ENCODE measurements at places on chromosomes 5 and 9.
A peak's percentile ranks its signal among the peaks of the same experiment; 100 is the strongest.

DNA sequence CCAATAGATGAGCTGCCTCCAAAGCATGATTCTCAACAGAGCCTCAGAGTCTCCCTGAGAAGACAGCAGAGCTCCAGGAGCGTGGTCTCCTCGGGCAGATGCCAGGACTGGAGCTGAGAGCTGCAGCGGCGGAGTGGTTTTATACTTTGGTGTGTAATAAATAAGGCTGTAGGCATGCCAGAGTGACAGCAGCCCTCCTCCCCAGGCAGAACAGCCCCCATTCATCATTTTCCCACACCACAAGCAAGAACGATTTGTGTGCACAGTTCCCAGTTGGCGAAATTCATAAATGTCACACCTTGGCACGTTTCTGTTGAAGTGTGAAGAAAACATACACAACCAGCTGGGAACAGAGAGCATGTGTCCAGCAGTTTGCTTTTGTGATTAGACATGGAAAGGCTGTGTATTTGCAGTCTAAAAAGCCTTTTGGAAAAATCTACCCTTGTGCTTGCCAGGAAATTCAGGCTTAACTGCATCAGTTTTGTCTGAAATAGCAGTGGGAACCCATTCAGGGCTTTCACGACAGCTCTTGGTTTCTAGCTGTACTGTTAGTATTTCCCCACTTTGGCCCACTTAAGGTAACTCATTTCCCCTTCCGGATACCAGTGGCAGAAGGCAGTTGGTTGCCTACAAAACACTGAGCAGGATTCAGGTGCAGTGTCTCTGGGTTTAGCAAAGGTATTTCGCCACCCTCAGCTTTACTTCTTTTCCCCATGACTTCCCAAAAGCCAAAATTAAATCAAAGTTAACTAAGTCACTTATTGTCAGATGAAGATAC, at the start of gene C1QTNF3:
C1QTNF3 (minus strand) TSS at position 115 of the 778 bp plus-strand sequence; CDS start at position 27, 88 bp downstream.
- DNase-seq, result no peak

GRCh38 chr5:61301341-61302199, 30.5 kb upstream of the ZSWIM6 start:
- DNase-seq, result no peak

DNA sequence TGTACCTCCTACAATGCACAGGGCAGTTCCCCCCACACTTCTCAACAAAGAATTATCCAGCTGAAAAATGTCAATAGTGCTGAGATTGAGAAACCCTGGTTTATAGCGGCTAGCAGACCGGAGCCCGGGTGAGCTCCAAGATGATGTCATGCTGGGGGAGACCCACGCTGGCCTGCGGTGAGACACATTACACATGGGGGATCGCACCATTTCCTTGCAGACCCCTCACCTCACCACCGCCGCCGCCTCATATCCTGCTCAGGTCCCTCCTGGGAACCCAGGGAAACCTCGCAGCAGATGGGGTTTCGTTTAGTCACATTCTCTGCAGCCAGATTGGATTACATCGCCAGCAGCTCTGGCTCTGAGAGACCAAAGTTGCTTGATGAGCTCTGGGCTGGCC, 14.7 kb upstream of the TNC start:
- DNase-seq, result no peak

GRCh38 chr9:2013743-2014475, 1.2 kb upstream of the SMARCA2 start:
- DNase-seq, result no peak

- DNase-seq, result no peak
Measured at GRCh38 chr5:139193928-139194327, 4.2 kb downstream of the SIL1 start.

DNA sequence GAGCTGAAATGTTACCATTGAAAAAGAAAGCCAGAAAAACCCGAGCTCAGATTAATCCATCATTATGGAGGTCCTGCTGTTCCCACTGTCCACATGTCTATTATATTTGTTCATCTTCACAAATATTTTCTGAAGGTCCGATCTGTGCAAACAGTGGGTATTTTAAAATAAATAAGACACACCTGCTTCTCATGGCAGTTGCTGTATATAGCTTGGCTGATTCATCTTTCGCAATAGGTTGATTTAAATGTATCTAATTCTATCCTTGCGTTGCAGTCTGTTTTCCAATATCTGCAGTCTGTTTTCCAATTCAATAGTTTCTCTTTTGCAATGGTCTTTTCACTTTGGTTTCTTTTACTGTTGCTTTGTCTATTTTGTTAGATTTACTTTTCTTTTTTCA, 87.4 kb upstream of the PCA3 start:
- no peak for DNase-seq

- no peak for DNase-seq
Measured at GRCh38 chr5:96293966-96294883, 138.8 kb downstream of the PCSK1 start.

DNA sequence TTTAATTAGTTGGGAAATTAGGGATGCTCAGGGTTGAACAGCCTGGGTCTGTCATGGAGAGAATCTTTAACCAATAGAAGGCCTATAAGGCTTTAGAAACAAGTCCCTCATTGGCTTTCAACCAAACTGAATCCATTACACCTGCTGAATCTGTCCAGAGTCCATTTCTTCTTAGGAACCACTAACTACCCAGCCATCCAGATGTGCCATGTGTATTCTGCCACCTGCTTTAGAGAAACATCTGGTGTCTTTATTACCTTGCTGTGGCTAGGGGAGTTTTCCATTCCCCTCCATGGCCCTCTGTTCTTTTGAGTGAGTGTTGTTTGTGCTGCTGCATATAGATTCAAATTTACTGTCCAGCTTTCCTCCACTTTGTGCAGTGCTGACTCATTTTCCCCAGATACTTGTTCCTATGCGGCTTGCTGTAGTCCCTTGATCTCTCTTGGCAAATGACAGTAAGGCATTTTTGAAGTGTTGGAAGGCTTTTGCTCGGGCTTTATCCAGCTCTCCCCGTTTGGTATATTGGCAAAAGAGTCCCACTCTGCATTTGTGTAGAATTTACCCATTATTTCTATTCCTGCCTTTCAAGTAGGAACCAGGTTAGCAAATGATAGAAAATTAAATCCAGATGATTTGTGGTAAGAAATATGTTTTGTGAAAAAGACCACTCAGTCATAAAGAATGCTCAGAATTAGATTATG, 54.6 kb downstream of the NLN start:
- DNase-seq, result no peak

- no peak for DNase-seq
Measured at GRCh38 chr5:81007637-81008027, 47.5 kb downstream of the RASGRF2 start.

GRCh38 chr5:170451747-170452365, 52.0 kb upstream of the KCNIP1 start:
- no peak for DNase-seq

- no peak for DNase-seq
Measured at GRCh38 chr5:88734191-88734640, 148.8 kb downstream of the MEF2C start.

GRCh38 chr5:172223901-172224873, 30.2 kb downstream of the EFCAB9 start:
- DNase-seq, result no peak

DNA sequence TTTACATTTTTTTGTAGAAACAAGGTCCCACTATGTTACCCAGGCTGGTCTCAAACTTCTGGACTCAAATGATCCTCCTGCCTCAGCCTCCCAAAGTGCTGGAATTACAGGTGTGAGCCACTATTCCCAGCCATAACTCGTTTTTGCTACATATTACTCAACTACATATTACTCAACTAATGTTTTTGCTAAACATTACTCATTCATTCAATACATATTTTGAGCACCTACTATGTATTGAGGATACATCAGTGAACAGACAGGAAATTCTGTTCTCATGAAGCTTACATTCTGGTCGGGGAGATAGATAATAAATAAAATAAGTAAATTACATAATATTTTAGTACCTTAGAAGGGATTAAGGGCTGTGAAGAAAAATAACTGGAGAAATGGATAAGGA, 34.9 kb upstream of the STOM start:
- DNase-seq, result no peak

- DNase-seq, result no peak
Measured at GRCh38 chr9:108416324-108416723, 439.5 kb downstream of the ACTL7B start.

DNA sequence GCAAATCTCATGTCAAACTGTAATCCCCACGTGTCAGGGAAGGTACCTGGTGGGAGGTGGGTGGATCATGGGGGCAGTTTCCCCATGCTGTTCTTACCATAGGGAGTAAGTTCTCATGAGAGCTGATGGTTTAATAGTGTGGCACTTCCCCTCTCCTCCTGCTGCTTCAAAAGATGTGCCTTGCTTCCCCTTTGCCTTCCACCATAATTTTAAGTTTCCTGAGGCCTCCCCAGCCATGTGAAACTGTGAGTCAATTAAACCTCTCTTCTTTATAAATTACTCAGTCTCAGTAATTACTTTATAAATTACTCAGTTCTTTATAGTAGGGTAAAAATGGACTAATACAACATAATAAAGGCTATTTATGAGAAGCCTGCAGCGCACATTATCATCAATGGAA, 7.1 kb upstream of the CNTRL start:
- DNase-seq, result no peak

GRCh38 chr9:128115187-128116103, 12.1 kb downstream of the PTGES2 start:
- peak; percentile 15 for DNase-seq

- no peak for DNase-seq
Measured at GRCh38 chr5:72407541-72407940, 87.4 kb downstream of the PTCD2 start.

DNA sequence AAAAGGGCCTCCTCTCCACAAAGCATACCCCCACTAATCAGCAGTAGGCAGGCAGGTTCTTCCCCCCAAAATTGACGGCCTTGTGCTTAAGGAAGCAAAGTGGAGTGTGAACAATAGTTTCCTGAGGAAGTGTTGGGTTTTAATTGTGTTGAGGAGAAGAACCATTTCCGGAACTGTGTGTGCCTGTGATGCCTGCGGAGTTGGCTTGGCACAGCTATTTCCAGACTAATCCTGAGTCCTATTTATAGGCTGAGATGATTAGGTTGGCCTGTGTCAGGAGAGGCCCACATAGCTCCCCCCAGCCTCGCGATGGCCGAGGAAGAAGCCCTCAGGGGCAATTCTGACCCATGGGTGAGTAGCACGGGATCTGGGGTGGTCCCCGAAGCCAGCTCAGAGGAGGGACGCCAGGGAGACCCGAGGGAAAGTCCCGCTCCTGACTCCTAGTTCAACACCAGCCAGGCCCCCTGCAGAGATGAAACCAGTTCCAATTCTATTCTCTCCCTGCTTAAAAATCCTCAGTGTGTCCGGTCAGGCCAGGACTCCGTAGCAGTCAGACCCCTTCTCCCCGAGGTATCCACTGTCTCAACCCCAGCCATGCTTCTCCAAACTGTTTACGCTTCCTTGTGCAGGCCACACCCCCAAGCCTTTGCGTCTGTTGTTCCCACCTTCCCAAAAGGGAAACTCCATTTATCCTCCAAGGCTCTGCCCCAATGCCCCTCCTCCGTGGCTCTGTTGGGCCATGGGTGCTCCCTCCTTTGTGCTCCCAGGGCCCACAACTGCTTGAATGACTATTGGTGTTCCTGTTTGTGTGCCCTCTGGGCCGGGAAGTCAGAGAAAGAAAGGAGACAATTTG, 18.1 kb downstream of the GSN start:
- no peak for DNase-seq

DNA sequence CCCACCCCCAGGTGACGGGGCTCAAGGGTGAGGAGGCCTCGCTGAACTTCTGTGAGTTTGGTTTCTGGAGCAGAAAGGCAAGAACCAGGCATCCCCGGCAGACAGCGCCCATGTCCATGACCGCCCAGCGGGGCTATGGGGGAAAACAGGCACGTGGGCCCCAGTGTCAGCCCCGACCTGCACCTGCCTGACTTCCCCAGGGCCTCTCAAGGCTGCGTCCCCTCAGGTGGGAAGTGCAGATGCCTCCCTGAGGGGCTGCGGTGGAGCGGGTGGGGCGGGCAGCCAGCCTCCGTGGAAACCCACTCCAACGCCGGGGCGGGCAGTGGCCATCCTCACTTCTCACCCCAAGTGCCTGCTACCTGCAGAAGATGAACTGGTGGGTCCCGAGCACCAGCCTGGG, 6.9 kb upstream of the CARD9 start:
- no peak for DNase-seq

DNA sequence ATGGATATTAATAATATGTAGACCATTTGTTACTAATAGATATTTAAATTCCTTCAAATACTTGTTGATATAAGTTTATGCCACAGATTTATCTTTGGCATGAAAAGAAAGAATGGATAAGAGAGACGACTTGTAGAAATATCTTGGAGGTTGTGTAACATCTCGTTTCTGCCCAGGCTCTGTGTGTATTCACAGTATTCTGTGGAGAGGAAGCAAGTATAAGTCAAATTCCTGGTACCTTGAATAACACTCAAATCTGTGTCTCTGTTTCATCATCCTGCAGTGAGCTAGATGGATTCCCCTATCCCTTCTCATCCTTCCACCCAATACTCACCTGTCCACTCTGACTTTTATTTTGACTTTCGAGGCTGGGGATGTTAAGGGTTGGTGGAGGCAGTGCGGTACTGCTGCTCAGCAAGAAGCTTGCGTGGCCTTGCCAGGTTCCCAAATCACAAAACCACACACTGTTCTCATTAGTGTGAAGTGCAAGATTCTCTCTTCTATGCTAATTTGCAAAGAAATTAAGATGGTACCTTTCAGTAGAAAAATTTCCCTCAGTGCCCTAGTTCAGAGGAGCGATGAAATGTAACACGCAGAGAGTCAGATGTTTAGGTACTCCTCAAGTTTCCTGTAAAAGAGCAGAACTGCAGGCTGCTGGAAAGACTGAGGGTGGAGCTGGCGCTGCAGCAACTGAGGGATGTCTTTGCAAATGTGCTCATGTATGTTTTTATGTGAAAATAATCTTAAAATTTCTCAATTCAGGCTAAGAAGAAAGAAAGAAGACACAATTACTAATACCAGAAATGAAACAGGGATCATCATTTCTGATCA, 42.6 kb upstream of the ANKRD18A start:
- no peak for DNase-seq

- no peak for DNase-seq
Measured at GRCh38 chr5:52839285-52839684, 51.6 kb downstream of the ITGA1 start.

GRCh38 chr5:149448831-149449714, 70.0 kb upstream of the IL17B start:
- no peak for DNase-seq

DNA sequence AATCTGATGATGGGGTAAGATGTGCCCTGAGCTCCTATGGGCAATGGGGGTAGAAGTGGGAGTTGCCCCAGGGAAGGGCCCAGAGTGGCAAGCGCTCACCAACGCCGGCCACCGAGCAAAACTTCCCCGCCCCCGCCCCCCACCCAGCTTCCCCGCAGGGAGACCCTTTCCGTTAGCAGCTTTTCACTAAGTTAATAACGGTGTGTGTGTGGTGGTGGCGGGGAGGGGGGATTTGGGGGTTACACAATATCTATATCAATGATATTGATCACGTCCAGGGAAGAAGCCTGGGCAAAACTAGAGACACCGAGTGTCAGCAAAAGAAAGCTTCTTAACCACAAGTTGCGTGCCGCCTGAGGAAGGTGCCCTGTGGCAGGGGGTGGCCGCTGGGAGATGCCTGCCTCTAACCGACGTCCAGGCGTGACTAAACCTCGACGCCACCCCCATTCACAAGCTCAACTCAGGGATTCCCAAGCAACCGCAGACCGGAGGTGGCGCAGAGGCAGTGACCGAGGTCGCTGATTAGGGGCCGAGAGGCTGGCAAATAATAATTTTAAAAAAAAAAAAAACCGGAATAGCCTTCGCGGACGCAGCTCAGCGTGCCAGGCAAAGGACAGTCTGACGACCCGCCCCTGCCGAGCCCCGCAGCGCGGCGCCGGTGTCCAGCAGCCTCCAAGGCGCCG, 222.6 kb downstream of the MEF2C start:
- no peak for DNase-seq
